ENCODE measurements at places on chromosomes 5 and 9.

GRCh38 chr9:19694601-19695000, 94.2 kb downstream of the SLC24A2 start:
- no peak for DNase-seq

GRCh38 chr5:162052676-162053075, 14.9 kb upstream of the GABRG2 start:
- no peak for DNase-seq

DNA sequence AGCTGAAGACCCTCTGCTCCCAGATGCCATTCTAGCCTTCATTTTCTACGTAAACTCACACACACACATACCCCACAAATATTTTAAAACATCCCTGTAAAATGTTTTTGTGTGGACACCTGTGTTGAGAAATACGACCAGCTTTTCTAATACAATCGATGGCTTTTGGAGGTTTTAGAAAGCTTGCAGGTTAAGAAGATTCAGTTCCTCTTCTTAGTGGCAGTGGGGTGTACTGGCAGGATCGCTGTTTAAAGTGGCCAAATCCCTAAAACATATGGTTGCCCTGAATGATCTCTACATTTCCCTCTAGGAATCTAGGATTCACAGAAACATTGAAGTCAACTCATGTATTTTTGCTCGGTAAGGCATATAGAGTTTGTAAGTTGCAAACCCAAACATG, 236.3 kb downstream of the NSG2 start:
- no peak for DNase-seq

DNA sequence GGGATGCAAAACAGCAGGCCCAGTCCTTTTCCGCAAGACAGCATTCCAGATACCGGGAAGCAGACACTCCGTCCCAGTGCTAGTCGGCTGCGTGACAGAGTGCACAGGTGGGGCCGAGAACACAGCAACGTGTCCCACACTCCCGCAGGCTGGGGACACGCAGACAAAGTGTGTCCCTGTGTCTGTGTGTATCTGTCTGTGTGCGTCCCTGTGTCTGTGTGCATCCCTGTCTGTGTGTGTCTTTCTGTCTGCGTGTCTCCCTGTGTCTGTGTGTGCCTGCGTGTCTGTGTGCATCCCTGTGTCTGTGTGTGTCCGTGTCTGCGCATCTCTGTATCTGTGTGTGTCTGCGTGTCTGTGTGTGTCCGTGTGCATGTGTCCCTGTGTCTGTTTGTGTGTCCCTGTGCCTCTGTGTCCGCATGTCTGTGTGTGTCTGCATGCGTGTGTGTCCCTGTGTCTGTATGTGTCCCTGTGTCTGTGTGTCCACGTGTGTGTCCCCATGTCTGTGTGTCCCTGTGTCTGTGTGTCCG, 137.0 kb downstream of the MRPL36 start:
- no peak for DNase-seq

- no peak for DNase-seq
Observed at GRCh38 chr5:52943285-52943684, 45.9 kb upstream of the ITGA2 start.

- DNase-seq: no peak
Observed at GRCh38 chr5:154587123-154588026, 109.3 kb upstream of the HAND1 start.

DNA sequence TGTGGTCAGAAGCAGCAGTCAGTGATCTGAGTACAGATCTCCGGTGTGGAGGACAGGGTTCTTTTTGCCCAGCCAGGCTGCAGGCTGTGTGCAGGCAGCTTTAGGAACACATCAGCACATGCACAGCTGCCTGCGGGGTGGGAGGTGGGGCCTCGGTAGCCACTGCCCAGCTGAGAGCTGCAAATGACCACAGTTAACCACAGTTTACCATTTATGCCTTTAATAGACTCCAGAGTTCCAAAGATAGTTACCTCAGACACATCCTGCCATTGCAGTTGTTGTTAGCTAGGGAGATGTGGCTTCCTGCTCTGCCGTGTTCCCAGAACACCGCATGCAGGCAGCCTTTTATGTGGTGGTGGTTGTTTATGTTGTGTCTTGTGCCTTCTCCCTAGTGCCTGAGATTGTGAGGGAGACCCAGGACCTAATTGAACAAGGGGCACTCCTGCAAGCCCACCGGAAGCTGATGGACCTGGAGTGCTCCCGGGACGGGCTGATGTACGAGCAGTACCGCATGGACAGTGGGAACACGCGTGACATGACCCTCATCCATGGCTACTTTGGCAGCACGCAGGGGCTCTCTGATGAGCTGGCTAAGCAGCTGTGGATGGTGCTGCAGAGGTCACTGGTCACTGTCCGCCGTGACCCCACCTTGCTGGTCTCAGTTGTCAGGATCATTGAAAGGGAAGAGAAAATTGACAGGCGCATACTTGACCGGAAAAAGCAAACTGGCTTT, 10.2 kb downstream of the EXOC3 start:
- no peak for DNase-seq

DNA sequence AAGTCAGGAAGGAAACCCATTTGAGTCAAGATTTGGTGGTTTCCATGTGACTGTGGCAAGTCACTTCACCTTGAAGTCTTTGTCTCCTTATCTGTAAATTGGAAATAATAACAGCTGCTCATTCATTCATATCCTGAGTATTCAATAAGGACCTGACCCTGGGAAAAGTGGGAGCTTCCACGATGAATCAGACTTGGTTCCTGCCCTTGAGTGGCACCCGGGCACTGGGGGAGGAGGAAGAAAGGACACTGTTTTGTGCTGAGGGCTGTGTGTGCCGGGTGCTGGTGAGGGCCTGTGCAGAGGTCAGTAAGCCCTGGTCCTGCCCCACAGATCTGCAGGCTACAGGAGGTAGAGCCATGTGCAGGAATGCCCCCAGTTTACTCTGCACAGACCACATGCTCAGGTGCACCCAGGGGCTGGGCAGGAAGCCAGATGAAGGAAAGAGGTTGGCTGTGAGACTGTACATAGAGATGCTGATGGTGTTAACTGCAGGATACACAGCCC, 6.8 kb downstream of the NDST1 start:
- no peak for DNase-seq

GRCh38 chr5:377326-377981, 55.9 kb downstream of the AHRR start:
- DNase-seq: no peak

DNA sequence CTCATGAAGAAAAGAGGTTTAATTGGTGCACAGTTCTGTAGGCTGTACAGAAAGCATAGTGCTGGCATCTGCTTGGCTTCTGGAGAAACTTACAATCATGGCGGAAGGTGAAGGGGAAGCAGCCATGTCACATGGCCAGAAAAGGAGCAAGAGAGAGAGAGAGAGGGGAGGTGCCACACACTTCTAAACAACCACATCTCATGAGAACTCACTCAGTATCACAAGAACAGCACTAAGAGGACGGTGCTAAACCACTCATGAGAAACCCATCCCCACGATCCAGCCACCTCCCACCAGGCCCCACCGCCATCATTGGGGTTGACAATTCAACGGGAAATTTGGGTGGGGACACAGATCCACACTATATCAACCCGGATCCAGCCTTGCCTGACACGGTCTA, 28.8 kb upstream of the IER5L start:
- no peak for DNase-seq

DNA sequence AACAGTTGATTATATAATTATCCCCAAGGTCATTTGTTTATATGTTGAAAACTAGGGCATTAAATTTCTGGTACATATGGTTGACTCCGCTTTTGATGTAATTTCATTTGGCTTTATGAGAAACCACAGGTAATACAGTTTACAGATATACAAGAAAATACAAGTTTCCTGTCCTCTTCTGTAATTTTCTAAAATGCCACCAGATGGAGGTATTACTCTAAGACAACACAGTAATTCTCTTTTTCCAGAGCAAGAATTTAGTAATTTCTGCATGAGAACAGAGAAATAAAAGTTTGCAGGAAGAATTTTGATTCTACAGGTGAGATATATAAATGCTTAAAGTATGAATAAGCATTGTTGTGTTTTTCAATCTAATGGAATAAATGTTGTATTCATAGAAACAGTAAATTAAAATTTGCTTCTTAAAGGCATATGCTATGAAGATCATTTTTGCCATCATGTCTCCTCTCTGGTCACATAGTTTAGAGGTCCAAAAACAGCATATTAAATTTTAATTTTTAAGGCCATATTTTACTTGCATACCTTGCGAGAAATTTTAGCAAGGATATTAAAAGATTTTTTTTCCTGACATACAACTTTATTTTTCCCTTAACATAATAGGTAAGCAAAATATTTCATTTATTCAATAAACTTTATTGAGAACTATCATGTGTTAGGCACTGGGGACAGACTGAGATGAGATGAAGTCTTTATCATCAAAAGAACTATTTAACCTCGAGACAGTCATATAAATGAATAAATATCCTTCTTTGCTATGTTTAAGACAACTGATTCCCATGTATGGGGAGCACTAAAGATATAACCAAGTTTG, 22.7 kb downstream of the CHD1 start:
- no peak for DNase-seq

DNA sequence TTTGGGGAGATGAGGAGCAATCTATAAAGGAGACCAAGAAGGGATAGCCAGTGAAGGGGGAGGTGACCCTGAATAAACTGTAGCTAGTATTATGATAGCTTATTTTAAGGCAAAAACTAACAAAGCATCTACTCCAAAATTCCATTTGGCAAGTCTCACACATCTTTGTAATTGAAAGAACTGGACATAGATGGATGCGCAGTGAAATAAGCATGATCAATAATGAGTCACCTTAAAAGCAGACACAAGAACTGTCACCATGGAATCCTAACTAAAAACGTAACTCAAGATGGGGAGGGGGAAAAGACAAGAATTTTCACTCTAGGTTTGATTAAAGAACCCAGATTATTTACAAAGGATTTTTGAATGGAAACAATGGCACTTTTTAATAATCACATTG, 164.5 kb downstream of the MED27 start:
- DNase-seq: no peak

GRCh38 chr5:17103461-17103860, 114.0 kb upstream of the BASP1 start:
- no peak for DNase-seq

GRCh38 chr5:125668884-125669283, 754.3 kb upstream of the GRAMD2B start:
- DNase-seq: no peak

DNA sequence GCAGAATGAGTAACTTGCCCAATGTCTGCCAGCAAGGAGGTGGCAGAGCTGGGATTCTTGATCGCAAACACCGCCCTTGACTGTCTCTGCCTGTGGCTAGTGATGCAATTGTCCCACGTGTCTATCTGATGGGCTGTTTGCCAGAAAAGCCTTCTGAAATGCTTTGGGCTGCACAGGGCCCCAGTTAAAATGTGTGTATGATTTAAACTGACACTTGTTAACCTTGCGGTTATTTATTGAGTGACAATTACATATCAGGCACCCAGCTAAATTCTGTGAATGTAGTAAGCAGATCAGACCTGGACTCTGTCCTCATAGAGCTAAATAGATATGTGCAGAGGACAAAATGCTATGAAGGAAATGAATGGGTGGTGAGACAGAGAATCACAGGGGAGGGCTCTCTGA, 11.6 kb upstream of the IL12B start:
- no peak for DNase-seq

- DNase-seq: no peak
Observed at GRCh38 chr5:14129123-14129522, 14.0 kb upstream of the TRIO start.

- no peak for DNase-seq
Observed at GRCh38 chr5:173029499-173029921, 26.6 kb upstream of the CREBRF start.

- no peak for DNase-seq
Observed at GRCh38 chr5:114648940-114649339, 287.1 kb downstream of the KCNN2 start.

DNA sequence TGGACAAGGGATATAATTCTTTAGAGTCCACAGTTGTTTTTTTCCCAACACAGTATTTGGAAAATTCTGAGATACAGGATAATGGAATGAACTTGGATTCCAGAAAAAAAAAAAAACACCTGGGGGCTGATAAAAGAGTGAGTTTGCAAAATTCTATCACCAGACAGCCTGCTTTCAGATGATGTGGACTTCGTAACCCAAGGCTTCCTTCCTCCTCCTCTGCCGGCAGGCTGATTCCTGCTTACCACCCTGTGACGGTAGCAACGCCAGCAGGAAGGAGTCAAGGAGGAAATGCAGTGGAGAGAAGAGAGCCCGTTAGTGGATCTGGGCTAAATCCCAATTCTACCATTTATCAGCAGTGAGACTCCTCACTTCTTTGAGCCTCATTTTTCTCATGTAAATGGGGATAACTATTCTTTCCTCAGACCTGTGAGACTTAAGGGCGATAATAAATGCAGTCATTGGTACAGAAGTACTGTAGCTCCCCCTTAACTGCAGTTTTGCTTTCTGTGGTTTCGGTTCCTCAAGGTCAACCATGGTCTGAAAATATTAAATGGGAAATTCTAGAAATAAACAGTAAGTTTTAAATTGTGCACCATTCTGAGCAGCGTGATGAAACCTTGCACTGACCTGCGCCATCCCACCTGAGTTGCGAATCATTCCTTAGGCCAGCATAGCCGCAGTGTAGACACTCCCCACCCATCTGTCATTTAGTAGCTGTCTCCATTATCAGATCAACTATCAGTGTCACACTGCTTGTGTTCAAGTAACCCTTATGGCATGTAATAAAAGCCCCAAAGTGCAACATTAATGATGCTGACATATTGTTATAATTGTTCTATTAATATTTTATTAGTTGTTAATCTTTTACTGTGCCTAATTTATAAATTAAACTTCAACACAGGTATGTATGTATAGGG, 71.4 kb downstream of the DCP2 start:
- DNase-seq: no peak

DNA sequence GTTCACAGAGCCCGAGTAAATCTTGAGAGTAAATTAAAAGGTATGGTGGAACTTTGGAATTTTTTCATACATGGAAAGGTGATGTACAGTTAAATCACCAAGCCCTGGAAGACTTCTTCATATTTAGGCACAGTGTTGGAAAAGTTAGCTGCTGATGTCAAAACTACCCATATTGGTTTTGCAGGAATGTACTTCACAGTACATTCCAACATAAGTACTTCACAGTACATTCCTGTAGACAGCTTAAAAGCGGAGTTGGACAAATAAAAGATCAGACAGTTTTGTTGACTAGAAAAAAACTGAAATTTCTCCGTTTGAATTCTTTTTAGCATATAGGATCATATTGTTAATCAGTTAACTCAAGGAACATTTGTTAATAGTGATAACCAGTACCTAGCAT, 1.8 kb downstream of the RANBP17 start:
- no peak for DNase-seq

DNA sequence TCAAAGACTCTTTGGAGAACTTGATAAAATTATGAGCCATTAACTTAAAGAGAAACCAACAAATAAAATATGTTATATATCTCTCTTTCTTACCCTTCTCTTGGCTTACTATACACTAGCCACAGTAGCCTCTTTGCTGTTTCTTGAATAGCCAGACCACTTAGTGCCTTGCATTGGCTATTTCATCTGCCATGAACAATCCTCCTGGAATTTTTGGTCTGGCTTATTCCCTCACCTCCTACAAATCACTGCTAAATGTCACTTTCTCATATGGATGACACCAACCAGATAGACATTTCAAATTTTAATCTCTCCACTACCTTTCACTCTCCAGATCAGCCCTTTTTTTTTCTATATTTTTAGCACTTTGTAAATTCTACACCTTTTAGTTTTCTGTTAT, 1581.7 kb downstream of the EFNA5 start:
- DNase-seq: no peak

Data from nucleus accumbens (tissue), 56 donors.